Dorsolateral prefrontal cortex (tissue), 122 donors: ENCODE measurements at places on chromosomes 2 and 18.

GRCh38 chr18:41604964-41605363 is 350.1 kb upstream of the PIK3C3 start:
- no peak for DNase-seq

- DNase-seq: no peak
These were observed 100.9 kb downstream of the TNS1 start for GRCh38 chr2:217901835-217902378.

DNA sequence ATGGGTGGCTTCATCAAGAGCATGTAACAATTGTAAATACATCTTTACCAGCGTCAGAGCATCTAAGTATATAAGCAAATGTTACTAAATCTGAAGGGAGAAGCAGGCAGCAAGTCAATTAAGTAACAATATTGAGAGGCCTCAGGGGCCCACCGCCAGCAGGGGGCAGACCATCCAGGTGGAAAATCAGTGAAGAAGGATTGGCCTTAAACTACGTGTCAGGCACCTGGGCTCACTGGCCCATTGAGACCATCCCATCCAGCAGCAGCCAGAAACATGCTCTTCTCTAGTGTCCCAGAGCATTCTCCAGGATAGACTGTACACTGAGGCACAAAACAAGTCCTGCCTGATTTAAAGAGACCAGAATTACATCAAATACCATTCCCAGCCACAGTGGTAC is 96.2 kb upstream of the SNTG2 start:
- no peak for DNase-seq

DNA sequence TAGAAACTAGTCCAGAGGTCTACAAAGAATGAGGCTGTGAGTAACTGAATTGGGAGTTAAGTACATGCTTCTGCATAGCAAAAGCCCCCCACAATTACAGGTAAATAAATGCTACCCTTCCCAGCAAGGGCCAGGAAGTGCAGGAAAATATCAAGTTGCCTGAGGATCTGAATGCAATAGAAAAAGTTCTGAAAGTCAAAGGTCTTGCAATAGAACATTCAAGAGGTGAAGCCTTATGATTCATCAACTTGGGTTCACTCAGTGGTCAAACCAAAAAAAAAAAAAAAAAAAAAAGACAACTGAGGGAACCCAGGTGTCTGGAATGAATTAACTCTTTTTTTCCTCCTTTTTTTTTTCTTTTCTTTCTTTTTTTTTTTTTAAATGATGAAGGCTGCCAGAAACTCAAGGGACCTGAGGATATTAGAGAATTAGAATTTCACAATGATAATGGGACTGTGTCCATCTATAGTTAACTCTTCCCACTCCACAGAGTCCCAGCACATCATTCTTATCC is 42.9 kb upstream of the RFX8 start:
- DNase-seq: no peak

- no peak for DNase-seq
These were observed 999.8 kb upstream of the GYPC start for GRCh38 chr2:125656190-125656589.

DNA sequence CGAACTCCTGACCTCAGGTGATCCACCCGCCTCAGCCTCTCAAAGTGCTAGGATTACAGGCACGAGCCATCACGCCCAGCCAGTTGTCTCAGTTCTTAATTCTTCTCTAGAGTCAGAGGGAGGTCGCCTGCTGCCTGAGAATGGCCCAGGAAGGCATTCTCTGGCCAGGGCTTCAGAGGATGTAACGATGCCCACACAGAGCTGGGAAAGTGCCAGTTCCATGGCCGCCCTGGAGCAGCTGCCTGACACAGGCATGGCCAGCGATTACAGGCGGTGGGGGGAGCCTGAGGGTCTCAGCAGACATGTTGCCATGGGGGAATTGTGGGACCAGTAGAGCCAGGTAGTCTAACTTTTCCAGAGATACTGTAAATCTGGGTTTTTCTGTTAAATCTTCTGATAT is 25.6 kb upstream of the DNMT3A start:
- DNase-seq: no peak

DNA sequence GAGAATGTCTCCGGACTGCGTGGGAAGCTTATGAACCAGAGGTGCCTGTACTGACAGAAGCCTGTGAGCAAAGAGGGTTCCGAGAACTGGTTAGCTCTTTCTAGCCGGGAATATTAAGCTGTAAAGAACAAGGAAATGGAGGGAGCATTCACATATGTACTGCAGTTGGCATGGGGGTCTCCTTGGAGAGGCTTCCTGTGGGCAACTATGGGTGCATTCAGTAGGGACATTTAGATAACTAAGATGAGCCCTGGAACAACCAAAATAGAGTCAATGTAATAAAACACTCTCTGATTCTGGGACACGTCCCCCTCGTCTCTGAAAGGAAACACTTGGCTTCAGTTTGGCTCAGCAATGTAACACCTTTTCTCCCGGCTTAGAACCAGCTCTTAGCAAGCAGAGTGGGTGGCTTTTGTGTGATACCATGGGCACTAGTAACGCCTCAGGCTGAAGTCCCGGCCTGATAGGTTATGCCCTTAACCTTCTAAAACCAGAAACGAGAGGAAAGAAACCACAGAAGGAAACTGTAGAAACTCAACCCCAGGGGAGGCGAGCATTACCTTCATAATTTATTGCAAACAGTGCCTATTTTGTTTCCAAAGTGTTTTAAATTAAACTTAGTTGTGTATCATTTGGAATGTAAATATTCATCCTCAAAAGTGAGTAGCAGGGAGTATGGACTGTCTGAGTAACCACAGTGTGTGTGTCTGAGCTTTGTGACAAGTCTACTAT is 48.8 kb upstream of the LPIN2 start:
- no peak for DNase-seq

- DNase-seq: no peak
These were observed 49.7 kb downstream of the RASGRP3 start for GRCh38 chr2:33526132-33526531.

- DNase-seq: peak; percentile 12
These were observed 357.2 kb upstream of the SALL3 start for GRCh38 chr18:78622251-78622906.

DNA sequence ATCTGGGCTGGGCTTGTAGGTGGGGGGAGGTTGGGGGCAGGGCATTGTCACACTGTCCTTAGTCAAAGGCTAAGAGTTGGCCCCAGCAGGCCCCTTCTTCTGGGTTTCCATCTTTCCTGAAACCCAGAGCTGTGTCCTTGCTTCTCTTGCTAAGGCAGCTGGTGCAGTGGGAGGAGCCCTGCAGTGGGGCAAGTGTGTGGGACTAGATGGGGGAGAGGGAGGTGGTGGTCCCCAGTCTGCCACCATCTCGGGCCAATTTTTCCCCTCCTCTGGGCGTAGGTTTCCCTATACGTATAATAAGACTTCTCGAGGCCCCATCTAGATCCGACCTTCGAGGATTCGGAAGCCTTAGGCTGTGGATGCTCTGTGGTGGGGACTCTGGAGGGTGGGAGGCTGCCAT is 3.5 kb downstream of the KCNF1 start:
- peak; percentile 31 for DNase-seq

DNA sequence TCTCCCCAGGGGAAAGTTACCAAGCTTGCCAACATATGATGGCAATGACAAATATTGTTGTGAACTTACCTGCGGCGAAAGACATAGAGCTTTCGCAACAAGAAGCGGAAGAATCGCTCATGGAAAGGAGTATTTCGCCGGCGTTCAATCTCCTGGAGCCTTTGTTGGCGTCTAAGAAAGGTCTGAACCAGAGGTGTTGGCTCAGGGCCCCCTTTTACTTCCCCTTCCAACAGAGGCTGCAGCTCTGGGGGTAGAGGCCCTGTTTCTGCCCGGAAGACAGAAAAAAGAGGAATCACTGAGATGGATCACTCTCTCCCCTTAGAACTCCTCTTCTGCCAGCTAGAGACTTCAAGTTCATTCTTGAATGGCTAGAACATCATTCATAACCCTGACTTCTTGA is 10.8 kb downstream of the GGCX start:
- DNase-seq: no peak

DNA sequence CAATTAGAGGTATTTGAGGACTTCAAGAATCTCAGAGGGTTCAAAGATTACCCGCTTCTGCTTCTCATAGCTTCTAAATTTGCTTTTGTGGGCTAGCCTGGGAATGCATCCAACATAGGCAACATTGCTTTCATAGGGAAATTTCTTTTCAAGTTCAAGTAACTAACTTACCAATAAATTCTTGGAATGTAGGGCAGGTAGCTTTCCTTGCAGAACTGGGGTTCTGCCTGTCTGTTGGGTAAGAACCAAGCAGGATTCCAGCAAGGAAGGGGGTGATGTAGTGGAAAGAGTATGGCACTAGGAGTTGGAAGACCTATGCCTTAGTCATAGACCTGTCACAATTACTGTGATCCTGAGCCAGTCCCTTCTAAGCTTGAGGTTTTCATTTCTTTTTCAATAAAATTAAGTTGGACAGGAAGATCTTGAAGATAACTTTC is 164.1 kb downstream of the FHOD3 start:
- DNase-seq: no peak

DNA sequence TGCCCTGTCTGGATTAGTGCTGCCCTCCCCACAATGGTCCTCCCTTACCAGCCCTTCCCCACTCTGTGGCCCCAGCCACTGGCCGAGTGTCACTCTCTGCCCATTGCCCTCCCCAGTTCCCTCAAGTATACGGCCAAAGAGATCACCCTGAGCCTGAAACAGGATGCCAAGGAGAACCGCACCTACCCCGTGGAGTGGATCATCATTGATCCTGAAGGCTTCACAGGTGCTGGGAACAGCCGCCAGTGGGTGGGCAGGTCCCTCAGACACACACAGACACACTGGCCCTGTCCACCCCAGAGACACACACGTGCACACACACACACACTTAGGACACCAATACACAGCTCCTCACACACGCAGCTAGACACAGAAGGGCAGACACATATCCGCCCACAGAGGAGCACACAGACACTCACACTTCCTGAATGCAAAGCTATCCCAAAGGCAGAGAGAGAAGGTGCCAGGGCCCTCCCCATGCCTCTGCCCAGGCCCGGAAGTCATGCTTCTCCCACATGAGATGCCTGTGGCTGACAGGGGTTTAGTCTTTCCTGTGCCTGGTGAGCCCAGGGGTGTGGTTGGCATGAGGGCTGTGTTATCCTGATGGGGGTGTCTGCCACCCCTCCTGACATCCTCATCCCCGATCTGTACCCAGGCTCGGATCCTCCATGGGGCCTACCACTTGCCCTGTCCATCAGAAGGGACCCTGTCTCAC is 2.9 kb downstream of the CHRND start:
- no peak for DNase-seq

GRCh38 chr2:3024401-3024935 is 353.1 kb downstream of the EIPR1 start:
- DNase-seq: no peak

- DNase-seq: no peak
These were observed 18.8 kb downstream of the MAPK4 start for GRCh38 chr18:50578651-50579050.

DNA sequence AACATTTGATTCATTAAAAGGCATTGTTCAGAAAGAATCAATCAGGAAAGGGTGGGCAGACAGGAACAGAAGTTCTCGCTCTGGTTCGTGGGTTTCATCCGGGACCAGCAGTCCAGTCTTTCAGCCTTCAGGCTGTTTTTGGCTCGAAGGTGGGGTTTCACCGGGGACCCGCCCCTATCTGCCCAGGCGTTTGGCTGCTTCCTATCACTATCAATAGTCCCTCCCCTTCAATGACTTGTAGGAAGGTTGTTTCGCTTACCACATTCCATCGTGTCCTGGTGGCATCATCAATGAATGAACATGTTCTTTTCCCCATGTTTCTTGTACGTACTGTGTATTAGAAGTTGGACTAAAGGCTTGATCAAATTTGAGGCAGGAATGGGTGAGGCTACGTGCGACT is 130.3 kb downstream of the NEDD4L start:
- DNase-seq: no peak
